ENCODE measurements at places on chromosomes 6 and 20.

DNA sequence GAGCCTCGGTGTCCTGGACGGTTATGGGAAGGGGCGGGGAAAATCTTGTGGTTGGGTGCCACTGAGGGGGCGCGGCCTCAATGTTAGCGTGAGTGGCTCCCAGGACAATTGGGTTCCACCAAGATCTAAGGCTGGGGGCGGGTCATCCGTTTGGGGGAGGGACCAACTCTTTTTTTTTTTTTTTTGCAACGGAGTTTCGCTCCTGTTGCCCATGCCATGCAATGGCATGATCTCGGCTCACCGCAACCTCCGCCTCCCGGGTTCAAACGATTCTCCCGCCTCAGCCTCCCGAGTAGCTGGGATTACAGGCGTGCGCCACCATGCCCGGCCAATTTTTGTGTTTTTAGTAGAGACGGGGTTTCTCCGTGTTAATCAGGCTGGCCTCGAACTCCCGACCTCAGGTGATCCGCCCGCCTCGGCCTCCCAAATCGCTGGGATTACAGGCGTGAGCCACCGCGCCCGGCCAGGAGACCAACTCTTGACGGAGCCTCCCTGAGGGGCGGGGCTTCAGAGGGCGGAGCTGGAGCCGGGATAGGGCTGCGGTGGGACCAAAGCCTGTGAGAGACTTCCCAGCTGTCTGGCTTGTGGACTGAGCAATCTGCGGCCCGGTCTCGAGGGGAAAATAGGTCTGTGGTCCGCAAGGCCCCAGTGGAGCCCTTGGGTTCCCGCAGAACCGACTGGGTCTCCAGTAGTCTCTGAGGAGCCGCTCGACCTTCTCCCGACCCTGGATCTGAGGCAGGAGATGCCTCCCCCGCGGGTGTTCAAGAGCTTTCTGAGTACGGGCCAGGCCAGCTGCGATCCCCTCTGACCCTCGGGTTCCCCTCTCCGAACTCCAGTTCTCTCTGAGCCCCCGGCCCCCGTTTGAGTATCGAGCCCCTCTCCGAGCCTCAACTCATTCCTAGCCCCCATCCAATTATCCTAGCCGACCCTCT lies 1.1 kb downstream of the SPAG4 start:
- no peak for DNase-seq

GRCh38 chr6:162124710-162125435 lies 602.7 kb downstream of the PRKN start:
- no peak for DNase-seq

DNA sequence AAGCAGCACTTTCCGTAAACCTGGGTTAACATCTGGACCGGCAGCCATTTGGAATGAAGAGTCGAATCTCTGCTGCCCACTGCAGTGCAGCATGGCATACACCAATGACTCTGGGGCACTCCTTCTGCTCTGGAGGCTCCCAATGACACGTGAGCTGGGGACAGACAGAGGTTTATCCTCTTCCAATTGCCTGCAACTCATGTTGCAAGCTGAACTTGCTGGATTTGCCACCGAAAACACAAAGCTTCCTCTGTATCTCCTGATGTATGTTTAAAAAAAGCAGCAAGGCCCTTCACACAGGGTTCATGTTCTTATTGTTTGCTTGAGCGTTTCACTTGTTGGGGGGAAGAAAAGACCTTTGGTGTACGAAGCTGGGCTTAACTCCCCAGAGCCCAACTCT lies 10.8 kb downstream of the NCOA5 start:
- DNase-seq, result no peak

- DNase-seq, result no peak
These were observed 64.6 kb downstream of the RWDD2A start for GRCh38 chr6:83257791-83258190.

GRCh38 chr20:35311409-35311808 lies 19.2 kb upstream of the FAM83C start:
- DNase-seq, result no peak

GRCh38 chr20:39800548-39800947 lies 838.4 kb downstream of the DHX35 start:
- no peak for DNase-seq
